Osteocyte (in vitro differentiated cells): ENCODE measurements at places on chromosomes 4 and X.

DNA sequence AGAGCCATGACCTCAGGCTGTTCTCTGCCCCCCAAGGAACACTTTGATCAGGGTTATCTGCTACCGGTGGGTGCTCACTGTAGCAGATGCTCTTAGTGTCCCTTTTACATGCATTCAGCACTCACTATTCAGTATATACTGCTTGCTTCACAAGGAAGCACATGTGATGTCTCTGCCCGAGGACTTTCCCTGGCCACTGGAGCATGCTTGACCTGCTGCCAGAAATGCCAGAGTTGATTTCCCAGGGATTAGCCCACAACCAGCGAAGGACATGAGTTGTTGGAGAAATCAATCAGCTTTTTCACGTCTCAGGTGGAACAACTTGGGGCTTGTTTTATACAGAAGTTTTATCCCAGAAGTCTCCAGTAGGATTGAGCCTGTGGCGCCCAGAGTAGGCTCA is 51.2 kb upstream of the RPS6KA3 start:
- H3K4me1 ChIP-seq, result no peaks in the 10 kb centered on the region
- no peak overlapping the region for H3K27ac ChIP-seq
- no peaks in the 10 kb centered on the region for H3K27me3 ChIP-seq
- DNase-seq, result no peak
- H3K36me3 ChIP-seq, result no peaks in the 10 kb centered on the region
- H3K4me3 ChIP-seq, result no peak overlapping the region

GRCh38 chr4:29259556-29259955 is 1460.6 kb upstream of the PCDH7 start:
- H3K27ac ChIP-seq, result no peak overlapping the region
- no peak overlapping the region for H3K4me3 ChIP-seq
- no peaks in the 10 kb centered on the region for H3K27me3 ChIP-seq
- no peak for DNase-seq
- H3K36me3 ChIP-seq, result no peaks in the 10 kb centered on the region
- peaks cover 2% of the 10 kb centered on the region for H3K4me1 ChIP-seq

DNA sequence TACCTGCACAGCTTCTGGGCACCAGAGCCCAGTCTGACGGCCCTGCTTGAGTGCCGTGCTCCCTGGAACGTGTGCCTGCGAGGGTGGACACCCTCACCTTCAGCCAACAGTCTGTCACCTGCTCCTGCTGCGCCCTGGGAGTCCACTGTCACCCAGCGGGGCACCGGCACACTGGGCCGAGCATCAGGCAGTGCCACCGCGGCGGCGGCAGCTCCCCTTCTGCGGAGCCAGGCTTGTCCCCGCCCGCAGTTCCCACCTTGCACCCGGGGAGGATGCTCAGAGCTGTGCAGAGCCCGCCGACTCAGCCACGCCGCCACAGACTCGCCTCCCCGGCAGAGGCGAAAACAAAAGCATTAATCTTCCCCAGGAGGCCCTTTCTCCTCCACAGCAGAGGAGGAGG is 86.8 kb downstream of the ABLIM2 start:
- no peak overlapping the region for H3K4me3 ChIP-seq
- H3K4me1 ChIP-seq, result no peaks in the 10 kb centered on the region
- H3K27me3 ChIP-seq, result peaks cover 14% of the 10 kb centered on the region
- H3K27ac ChIP-seq, result no peak overlapping the region

GRCh38 chr4:78757574-78757973 is 18.6 kb upstream of the BMP2K start:
- no peaks in the 10 kb centered on the region for H3K36me3 ChIP-seq
- no peak overlapping the region for H3K27ac ChIP-seq

- H3K4me3 ChIP-seq, result no peak overlapping the region
- H3K36me3 ChIP-seq, result no peaks in the 10 kb centered on the region
- peaks cover 6% of the 10 kb centered on the region for H3K27me3 ChIP-seq
- DNase-seq, result no peak
- H3K27ac ChIP-seq, result no peak overlapping the region
These were observed 229.2 kb downstream of the GBA3 start for GRCh38 chr4:22921936-22922335.

GRCh38 chrX:78513971-78514738 is 145.0 kb downstream of the RTL3 start:
- no peak overlapping the region for H3K27ac ChIP-seq
- no peaks in the 10 kb centered on the region for H3K27me3 ChIP-seq
- peaks cover 5% of the 10 kb centered on the region for H3K4me1 ChIP-seq
- DNase-seq, result no peak

GRCh38 chr4:111450867-111451266 is 694.4 kb upstream of the FAM241A start:
- no peaks in the 10 kb centered on the region for H3K36me3 ChIP-seq
- H3K27me3 ChIP-seq, result peaks cover 7% of the 10 kb centered on the region
- H3K27ac ChIP-seq, result no peak overlapping the region
- DNase-seq, result no peak

GRCh38 chr4:182272151-182272550 is 28.9 kb downstream of the TENM3 start:
- no peak overlapping the region for H3K27ac ChIP-seq
- no peak for DNase-seq
- H3K27me3 ChIP-seq, result no peaks in the 10 kb centered on the region
- H3K36me3 ChIP-seq, result peaks cover 10% of the 10 kb centered on the region
- H3K4me1 ChIP-seq, result peaks cover 14% of the 10 kb centered on the region

DNA sequence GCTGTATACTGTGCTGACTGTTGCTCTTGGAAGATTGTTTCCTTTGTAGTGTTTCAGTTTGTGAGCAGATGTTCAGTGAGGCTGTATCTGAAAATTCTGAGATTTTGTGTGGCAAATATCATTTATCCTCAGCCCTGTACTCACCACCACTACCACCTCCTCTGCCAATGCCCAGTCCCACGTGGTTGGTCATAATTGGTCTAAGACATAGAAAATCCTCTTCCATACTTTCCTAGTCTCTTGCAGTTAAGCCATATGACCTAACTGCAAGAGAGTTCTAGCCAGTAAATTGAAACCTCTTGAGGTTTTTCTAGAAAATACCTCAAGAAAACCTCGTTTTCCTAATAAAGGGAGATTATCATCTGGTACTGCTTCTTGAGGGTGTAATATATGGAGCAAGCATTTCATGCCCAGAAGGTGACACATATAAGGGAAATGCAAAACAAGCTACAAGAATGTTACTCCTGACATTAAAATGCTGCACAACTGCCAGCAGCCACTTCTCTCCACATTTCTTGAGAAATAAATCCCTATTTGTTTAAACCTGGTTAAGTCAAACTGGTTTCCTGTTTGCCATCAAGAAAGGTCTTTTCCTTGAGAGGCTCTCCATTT is 32.8 kb downstream of the ABCE1 start:
- no peak for DNase-seq
- H3K36me3 ChIP-seq, result peaks cover 32% of the 10 kb centered on the region
- H3K4me3 ChIP-seq, result no peak overlapping the region
- H3K27ac ChIP-seq, result peak overlapping the region; percentile 45
- no peaks in the 10 kb centered on the region for H3K27me3 ChIP-seq

DNA sequence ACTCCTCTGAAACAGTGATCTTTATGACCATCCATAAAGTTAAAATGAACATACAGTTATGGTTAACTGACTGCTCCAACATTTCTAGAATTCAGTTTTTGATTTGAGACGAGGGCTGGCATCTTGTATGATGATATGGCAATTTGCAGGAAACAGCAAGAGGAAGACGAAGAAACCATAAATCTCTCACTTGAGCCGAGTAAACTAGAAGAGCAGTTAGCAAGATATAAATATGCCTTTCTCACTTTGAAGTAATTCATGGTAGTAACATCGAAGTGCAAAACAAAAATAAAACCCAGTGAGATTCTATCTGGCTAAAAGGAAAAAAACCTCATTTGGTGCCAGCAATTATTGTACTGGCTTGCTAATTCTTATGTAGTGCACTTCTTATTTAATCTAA is 139.0 kb upstream of the SPRY1 start:
- no peak overlapping the region for H3K27ac ChIP-seq
- no peak overlapping the region for H3K4me3 ChIP-seq
- peaks cover 2% of the 10 kb centered on the region for H3K36me3 ChIP-seq
- no peak for DNase-seq

- DNase-seq, result no peak
- H3K36me3 ChIP-seq, result no peaks in the 10 kb centered on the region
- peaks cover 65% of the 10 kb centered on the region for H3K27me3 ChIP-seq
- H3K4me3 ChIP-seq, result no peak overlapping the region
These were observed 7.8 kb downstream of the CXXC4 start for GRCh38 chr4:104486716-104487504.

GRCh38 chrX:18537068-18537467 is 111.7 kb downstream of the CDKL5 start:
- no peak for DNase-seq
- H3K27ac ChIP-seq, result no peak overlapping the region
- no peaks in the 10 kb centered on the region for H3K27me3 ChIP-seq
- peaks cover 18% of the 10 kb centered on the region for H3K4me1 ChIP-seq

DNA sequence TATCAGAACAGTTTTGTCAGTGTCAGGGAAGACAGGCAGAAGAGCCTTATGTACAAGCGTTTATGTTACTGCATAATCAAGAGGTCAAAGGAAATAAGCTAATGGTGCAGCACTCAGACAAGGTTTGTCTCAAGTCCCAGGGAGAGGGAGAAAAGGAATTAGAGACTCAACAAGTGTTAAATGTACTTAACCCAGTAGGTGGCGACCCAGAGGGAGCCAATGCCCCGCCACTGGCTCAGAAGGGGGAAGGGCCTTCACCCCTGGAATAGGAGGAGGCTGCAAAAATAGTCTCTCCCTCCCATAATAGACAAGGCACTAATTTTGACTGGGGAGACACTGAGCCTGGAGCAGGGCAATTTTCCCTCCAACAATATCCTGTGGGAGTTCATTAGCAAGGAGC is 14.1 kb upstream of the PAPSS1 start:
- no peaks in the 10 kb centered on the region for H3K27me3 ChIP-seq
- no peak overlapping the region for H3K27ac ChIP-seq
- H3K4me1 ChIP-seq, result no peaks in the 10 kb centered on the region
- H3K36me3 ChIP-seq, result no peaks in the 10 kb centered on the region

- no peak overlapping the region for H3K4me3 ChIP-seq
- H3K27me3 ChIP-seq, result no peaks in the 10 kb centered on the region
- no peak for DNase-seq
- H3K36me3 ChIP-seq, result no peaks in the 10 kb centered on the region
- peaks cover 65% of the 10 kb centered on the region for H3K4me1 ChIP-seq
These were observed 39.2 kb downstream of the TSPAN5 start for GRCh38 chr4:98619180-98619579.

DNA sequence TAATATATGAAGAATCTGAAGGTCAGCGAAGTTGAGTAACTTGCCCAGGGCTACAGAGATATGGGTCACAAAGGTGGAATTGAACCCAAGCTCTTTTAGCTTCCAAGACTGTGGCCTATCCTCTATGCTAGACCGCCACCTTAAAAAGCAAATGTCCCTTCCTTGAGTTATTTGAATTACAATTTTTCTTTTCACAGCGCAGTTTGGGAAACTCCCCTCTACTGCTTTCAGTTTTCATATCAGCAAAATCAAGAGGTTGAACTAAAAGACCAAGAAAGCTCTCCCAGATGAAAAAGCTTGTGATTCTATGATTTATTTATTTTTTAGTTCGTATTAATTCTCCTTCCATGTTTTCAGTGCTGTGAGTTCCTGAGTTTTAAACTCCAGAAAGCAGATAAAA is 174.5 kb upstream of the C1QTNF7 start:
- H3K27me3 ChIP-seq, result peaks cover 22% of the 10 kb centered on the region
- H3K36me3 ChIP-seq, result no peaks in the 10 kb centered on the region
- DNase-seq, result no peak
- peaks cover 12% of the 10 kb centered on the region for H3K4me1 ChIP-seq
- no peak overlapping the region for H3K4me3 ChIP-seq

GRCh38 chr4:38950159-38950558 is 82.0 kb downstream of the TMEM156 start:
- H3K27me3 ChIP-seq, result no peaks in the 10 kb centered on the region
- DNase-seq, result no peak
- H3K36me3 ChIP-seq, result peaks cover 8% of the 10 kb centered on the region
- no peak overlapping the region for H3K4me3 ChIP-seq

DNA sequence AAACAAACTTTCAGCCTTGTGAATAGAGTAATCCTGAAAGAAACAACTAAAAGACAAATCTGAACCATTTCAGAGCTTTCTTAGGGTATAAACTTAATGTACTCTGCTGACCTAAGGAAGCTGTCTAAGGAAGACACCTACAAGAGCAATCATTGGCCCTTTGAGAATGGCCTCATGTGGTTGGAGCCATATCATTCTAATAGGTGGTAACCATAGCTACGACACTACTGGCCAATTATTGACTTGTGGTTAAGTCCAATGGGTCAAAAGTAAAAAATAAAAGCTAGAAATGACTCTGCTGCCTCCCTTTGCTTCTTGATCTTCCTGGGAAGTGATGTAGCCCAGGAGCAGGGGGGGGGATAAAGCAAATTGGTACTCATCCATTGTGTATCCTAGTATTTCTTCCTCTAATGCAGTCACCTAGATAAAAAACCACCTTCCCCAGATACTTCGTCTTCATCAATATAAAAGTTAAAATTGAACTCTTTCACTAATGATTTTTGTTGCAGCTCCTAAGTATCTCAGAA is 547.0 kb downstream of the ARAP2 start:
- H3K27me3 ChIP-seq, result no peaks in the 10 kb centered on the region
- H3K4me3 ChIP-seq, result no peak overlapping the region
- H3K4me1 ChIP-seq, result no peaks in the 10 kb centered on the region
- H3K27ac ChIP-seq, result no peak overlapping the region

DNA sequence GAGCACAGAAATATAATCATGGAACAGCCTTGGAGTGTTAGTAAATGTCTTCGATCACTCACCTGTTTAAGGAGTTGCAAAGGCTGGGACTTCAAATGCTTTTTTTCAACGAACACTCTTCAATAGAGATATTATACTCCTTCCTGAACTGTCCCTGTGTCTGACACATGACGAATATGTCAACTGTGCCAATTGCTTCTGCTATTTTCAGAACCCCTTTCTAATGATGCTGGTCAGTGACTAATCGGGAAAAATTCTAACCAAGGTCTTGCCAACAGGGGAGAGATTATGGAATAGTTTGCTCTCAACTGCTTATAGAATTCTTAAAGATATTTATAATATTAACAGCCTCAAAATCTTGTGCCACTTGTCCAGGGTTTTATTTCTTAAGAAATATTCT is 8.5 kb upstream of the KLHL34 start:
- no peak overlapping the region for H3K27ac ChIP-seq
- no peak for DNase-seq
- no peaks in the 10 kb centered on the region for H3K36me3 ChIP-seq
- no peaks in the 10 kb centered on the region for H3K27me3 ChIP-seq
- H3K4me1 ChIP-seq, result no peaks in the 10 kb centered on the region

GRCh38 chr4:134465417-134465816 is 263.8 kb upstream of the PABPC4L start:
- no peaks in the 10 kb centered on the region for H3K4me1 ChIP-seq
- no peak for DNase-seq
- no peaks in the 10 kb centered on the region for H3K27me3 ChIP-seq
- no peaks in the 10 kb centered on the region for H3K36me3 ChIP-seq
- H3K27ac ChIP-seq, result no peak overlapping the region

- no peak overlapping the region for H3K4me3 ChIP-seq
- DNase-seq, result no peak
- peaks cover 3% of the 10 kb centered on the region for H3K27me3 ChIP-seq
- no peaks in the 10 kb centered on the region for H3K36me3 ChIP-seq
- H3K4me1 ChIP-seq, result peaks cover 5% of the 10 kb centered on the region
These were observed 610.4 kb downstream of the BCOR start for GRCh38 chrX:39487166-39487968.
